ENCODE measurements at places on chromosomes 7 and 10.

DNA sequence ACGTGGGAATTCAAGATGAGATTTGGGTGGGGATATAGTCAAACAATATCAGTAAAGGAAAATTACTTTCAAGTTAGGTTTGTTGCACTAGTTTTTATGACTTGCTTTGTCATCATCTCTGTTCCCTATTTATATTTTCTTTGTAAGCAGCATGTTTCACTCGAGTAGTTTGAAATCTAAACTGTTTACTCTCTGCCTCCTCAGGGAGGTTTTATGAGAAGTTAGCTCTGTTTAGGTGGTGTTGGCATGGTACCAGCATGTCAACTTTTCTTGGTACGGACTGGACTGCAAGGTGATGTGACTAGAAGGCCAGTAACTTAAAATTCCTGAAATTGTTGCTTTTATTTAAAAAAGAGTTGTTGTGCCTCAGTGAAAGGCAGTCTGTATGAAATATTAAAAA is 59.2 kb upstream of the MTPN start:
- DNase-seq = no peak

DNA sequence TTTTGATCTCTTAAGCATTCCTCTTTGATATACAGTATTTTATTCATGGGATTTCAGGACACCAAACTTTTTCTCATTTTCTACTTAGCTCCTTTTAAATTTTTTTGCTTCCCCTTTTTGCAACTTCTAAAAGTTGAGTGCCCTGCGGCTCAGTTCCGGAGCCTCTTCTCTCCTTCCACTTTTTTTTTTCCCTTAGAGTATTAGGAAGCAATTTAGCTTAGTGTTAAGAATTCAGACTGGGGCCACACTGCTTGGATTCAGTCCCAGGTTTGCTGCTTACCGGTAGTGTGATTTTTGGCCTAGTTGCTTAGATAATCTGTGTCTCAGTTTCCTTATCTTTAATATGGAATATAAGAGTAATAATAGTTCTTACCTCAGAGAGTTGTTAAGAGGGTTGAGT is 3.4 kb downstream of the STAM start:
- DNase-seq = no peak

GRCh38 chr10:57457972-57458512 is 809.7 kb downstream of the IPMK start:
- no peak for DNase-seq

GRCh38 chr10:34996843-34997242 is 93.3 kb downstream of the CUL2 start:
- DNase-seq = peak; percentile 18

GRCh38 chr10:4067531-4067930 is 282.5 kb upstream of the KLF6 start:
- DNase-seq = no peak

DNA sequence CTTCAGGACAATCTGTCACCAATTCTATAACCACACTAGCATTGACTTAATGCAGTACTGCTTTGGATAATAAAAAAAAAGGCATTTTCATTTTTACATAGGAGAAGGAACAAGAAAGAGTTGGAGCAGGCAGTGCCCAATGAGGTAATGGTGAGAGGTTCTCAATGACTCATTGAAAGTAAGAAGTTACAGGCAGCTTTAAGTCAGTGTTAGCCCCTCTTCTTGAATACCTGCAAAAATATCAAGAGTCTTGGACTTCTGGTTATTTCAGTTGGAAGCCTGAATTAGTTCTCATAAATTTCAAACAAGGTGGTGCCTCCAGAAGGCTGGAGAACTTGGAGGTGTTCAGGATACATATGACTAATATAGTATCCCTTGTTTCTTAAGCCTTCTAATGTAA is 422.5 kb downstream of the HTR7 start:
- no peak for DNase-seq

- no peak for DNase-seq
Observed at GRCh38 chr7:129864042-129864441, 88.7 kb downstream of the UBE2H start.

DNA sequence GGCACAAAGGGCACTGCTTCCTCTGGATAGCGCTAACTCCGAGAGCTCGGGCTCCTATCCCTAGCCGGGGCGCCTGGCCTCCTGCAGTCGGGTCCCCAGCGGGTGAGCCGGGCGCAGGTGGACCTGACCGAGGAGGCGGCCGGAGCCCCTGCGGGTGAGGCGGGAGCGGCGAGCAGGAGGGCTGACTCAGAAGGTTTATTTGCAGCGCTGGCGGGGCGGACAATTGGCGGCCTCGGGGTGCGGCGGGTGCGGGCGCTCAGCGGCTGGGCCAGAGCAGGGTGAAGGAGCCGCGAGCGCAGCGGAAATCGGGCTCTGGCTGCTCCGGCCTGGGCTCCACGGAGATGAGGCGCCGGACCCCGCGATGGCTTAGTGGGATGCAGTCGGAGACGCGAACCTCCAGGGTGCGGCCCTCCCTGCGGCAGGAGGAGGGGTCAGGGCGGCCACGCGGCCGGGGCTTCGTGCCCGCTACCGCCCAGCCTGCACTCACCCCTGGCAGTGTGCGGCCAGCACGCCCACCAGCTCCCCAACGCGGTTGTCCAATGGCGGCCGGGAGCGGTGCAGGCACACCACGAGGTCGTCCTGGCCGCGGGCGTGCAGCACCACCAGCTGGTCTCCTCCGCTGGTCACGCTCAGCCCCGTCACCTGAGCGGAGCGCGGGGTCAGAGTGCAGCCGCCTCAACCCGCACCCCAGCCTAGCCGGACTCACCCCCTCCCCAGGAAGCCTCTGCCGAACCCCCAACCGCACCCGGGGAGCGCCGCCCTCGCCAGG is 16.1 kb downstream of the MYO1G start:
- DNase-seq = no peak

DNA sequence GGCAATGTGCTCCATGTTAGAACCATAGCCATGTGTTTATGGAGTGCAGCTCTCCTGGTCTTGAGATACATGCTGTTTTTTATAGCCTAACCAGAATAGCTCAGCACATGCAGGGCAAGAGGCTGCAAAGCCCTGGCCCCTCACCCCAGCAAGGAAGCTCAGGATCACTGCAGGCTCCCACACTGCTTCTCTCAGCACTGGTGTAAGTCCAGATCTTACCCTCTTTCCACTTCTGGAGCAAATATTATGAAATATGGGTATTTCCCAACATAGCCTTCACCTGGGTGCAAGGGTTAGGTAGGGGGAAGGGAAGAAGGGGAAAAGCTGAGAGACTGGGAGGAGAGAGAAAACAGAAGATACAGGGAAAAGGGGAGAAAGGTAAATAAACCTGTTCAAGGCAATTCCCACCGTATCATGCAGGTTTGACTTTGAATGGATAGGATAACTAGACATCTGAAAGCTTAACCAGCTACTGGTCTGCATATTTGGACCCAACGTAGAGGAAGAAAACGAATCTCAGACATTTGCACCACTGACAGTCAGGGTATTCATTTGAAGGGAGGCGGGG is 19.7 kb downstream of the SKIDA1 start:
- no peak for DNase-seq

DNA sequence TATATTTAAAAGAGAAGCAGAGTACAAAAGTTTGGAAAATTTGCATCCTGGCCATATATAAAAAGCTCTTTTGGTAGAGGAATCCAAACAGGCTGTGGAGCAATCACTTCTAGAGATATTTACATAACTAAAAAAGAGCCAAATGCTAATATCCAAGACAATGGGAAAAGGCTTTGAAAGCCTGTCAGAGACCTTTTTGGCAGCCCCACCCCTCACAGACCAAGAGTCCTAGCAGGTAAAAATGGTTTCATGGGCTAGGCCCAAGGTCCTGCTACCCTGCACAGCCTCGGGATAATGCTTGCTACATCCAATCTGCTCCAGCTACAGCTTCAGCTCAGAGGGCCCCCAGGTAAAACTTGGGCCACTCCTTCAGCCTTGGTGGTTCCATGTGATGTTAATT is 430.2 kb upstream of the KCND2 start:
- no peak for DNase-seq

- no peak for DNase-seq
Observed at GRCh38 chr10:16195178-16195769, 241.5 kb upstream of the PTER start.

GRCh38 chr7:22332461-22332870 is 24.5 kb downstream of the RAPGEF5 start:
- no peak for DNase-seq

DNA sequence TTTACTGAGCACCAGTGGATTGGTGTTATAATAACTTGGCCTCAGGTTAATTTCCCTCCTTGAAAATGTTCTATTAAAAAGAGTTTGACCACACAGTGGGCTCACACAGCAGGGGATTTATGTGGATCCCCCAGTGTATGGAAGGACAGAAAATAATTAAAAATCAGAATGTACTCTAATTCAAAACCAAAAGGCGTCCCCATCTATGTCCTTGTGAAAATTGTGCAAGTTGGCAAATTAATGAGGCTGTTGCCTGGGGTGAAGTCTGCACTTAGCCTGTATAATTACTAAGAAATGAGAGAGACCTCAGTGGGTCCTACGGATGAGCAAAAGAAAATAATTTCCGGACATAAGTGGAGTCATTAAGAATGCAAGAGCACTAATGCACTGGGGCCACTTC is 31.1 kb downstream of the PIK3CG start:
- no peak for DNase-seq

GRCh38 chr7:26705567-26705966 is 158.8 kb downstream of the SKAP2 start:
- DNase-seq = peak; percentile 94

DNA sequence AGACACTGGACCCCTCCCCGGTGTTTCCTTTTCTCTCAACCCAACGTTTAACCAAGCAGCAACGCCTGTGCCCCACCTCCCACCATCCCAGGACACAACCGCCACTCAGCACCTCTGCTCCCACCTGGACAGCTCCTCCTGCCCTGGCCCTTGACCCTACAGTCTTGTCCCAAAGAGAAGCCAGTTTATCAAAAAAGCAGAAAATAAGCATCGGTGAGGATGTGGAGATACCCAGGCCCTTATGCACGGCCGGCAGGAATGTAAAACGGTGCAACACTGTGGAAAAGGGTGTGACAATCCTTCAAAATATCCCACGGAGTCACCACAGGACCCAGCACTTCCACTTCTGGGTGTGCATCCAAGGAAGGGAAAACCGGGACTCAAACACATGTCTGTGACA is 176.2 kb upstream of the RNF32 start:
- DNase-seq = no peak

DNA sequence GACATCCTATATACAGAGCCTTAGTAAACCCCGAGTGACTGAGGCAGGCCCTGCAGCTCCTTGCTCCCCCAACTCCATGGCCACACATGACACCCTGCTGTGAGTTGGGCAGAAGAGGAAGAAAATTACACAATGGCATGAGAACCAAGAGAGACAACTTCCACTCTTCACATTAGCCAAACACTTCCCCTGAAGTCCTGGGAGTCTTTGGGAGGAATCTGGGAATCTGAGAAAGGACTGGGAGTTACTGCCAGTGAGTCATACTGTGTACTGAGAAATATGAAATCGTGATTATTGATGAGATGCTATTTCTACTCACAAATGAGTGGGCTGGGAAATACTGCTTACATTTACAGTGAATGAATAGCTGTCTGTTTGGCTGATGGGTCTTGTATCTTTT is 116.6 kb downstream of the SPAG6 start:
- peak; percentile 13 for DNase-seq

DNA sequence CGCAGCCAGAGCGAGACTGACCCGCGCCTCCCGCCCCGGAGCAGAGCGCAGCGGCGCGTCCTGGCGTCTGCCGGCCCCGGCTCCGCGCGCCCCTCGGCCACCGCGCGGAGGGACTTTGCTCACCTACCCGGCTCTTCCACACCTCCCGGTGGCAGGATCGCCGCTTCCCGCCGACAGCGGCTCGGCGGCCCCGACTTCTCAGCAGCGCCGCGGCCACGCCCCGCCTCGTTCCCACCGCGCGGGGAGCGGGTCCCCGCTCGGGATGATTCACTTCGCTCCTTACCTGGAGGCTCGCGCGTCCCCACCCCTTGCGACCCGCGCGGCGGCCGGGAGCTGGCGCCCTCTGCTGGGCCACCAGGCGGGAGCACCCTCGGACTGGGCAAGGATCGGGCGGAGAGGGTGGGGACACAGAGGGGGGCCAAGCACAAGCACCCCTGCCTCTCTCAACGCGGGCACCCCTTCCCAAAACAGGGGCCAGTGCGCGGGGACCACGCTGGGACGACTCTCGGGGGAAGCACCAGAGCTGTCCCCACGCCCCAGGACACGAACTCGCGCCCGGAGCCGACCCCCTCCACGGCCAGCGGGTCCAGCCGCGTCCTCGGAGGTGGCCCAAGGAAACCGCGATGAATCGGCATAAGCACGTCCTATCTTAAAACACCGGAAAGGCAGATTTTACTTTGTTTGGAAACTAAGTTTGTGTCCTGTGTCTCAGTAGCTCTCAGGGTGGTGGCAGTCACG is 101.0 kb upstream of the SVIL start:
- DNase-seq = no peak

GRCh38 chr7:101924171-101924570 is 106.7 kb downstream of the CUX1 start:
- no peak for DNase-seq

GRCh38 chr10:107126512-107127065 is 37.9 kb downstream of the SORCS1 start:
- no peak for DNase-seq

DNA sequence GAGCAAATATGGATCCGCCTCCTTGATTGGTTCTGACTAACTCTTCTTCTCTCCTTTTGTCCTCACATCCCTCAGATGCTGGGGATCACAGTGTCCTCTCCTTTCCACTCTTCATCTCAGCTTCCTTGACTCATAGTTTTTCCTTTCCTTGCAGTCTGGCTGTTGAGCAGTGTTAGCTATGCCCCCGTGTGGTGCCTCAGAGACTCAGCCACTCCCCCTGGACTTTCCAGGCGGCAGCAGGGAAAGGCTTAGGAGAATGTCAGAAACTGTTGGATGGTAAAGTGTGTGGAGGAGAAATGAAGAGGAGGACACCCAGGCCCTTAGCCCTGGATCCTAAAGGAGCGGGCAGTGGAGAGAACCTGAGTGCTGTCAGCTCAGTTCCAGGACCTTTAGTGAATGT is 267.5 kb downstream of the CELF2 start:
- no peak for DNase-seq

GRCh38 chr7:120833546-120833945 is 24.4 kb downstream of the TSPAN12 start:
- no peak for DNase-seq

- DNase-seq = peak; percentile 34
Observed at GRCh38 chr7:15719311-15719710, 32.8 kb upstream of the MEOX2 start.

GRCh38 chr10:73655990-73656298 is at the start of gene SYNPO2L:
Gene SYNPO2L (minus strand): TSS chr10:73656029. CDS start chr10:73655922, 107 bp downstream.
- no peak for DNase-seq

Data from fibroblast of skin of left quadriceps (primary cell).